ENCODE measurements at places on chromosomes 12 and 14.

GRCh38 chr12:91923864-91924263, 221.8 kb downstream of the BTG1 start:
- no peak for DNase-seq

DNA sequence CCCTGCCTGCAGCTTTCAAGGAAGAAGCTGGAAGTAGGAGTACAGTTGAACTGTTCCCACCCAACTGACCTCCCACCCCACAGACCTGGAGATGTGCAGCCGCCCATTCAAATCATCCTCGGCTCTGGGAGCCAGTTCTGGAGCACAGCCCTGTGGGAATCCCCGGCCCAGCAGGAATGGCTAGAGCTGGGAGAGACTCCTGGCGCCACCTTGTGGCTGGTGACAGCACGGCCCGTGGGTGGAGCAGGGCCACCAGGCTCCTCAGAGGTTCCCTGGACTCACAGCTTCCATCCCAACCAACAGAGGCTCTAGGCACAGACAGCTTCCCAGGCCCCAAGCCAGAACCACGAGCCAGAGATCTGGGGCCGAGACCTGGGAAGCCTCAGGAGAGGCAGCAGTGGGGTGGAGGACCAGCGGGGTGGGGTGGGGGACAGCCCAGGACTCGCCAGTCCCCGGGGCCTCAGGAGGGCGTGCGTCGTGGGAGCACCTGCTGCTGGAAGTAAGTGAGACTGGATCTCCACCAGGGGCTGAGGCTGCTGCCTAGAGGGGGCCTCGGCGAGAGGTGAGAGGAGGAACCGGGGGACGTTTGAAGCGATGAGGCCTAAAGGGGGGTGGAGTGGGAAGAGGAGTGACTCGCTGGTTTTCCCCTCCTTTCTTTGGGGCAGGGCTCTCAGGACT, 43.4 kb downstream of the RNF34 start:
- peak; percentile 54 for DNase-seq

- no peak for DNase-seq
These were observed 3.2 kb upstream of the MDP1 start for GRCh38 chr14:24219080-24219479.

- no peak for DNase-seq
These were observed 36.6 kb downstream of the DHX37 start for GRCh38 chr12:124952295-124952694.

DNA sequence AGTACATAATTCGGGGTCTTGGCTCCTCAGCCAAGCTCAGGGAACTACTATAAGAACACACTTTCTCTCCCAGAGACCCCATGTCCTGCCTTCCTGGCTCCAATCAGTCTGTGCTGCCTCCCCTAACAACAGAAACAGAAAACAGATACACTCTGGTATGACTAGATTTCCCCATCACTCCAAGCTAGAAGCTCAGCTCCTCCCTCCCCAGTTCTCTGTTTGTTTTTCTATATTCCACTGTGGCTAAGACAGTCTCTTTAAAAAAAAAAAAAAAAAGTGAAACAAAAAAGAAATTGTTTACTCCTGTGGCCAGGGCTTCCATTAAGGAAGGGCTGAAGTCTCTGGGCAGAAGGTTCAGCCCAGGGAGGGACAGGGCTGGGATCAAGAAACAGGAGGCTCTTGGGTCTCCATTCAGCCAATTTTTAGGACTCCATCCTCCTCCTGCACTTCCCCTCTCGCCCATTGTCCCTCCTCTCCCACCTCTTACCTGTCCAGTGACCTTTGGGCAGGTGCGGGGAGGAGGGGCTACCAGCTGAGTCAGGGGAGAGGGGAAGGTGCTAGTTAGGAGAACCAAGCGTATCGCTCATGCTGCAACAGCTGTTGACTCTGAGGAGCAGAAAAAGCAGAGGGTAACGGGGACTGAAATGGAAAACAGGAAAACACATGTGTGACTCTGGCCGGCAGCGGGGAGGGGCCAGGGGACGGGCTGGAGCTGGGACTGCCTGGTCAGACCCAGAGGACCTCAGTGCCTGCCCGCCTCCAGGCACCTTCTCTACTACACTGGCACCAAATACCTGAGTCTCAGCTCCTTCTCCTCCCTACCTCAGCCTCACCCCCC, 4.1 kb upstream of the SLC7A7 start:
- no peak for DNase-seq

All from stimulated activated CD4-positive, alpha-beta T cell treated with anti-CD3 and anti-CD28 coated beads, Interleukin-1b, Interleukin-23, amount 100 ng/mL, for 4 hours (primary cell).